OCI-LY7 (cell line): ENCODE measurements at places on chromosomes 11 and 22. TPM values are rescaled to one million over a fixed set of nuclear protein-coding genes. Genes with fewer than 3 reads are reported as not detected.

Gene MAJIN
- total RNA-seq, result not detected in 2 replicates

Gene SCN3B
- total RNA-seq, result not detected in 2 replicates

Gene SYCE3
- total RNA-seq, result not detected in 2 replicates

Gene PNPLA5
- total RNA-seq, result 0.15 TPM in 1 of 2 replicates, not detected in the other

Gene GAB4
- total RNA-seq, result not detected in 2 replicates

Gene FIBIN
- total RNA-seq, result not detected in 2 replicates

Gene ADAMTS8
- total RNA-seq, result not detected in 2 replicates

Gene SLC22A12
- not detected in 2 replicates for total RNA-seq
